Prostate gland (tissue), 2 donors: ENCODE measurements at places on chromosomes 1 and 21. TPM values are rescaled to one million over a fixed set of nuclear protein-coding genes. Genes with fewer than 3 reads are reported as not detected.

DNA sequence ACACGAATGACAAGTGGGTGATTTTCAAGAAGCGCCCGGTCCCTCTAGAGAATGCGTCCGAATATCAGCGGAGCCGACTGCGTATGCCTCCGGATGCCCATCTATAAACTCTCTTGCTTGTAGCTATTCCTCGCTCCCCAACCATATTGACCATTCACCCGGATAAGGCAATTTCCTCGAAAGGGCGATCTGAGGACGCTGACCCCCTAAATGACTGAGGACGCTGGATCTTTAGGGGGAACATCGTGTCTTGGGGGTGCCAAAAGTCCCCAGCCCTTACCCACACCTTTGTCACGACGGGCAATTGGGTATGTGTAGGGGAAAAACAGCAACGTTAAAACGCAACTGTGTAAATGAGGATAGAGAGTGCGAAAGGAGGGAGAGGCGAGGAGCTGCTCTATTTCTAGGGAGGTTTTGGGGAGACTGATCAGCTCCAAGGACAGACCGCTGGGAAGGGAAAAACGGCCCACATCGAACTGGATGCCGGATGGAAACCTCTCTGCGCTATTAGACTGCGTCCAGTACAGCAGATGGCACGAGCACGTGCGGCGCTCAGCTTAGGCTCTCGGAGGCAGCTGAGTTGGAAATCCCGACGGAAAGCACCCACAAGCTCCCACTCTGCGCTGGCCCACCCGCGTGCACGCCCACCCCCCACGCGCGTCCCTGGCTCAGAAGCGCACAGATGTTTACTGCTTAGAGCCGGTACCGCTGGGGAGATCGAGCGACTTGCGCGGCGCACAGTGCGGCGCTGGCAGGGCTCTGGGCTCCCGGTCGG lies 2.9 kb upstream of the PRRX1 start:
- H3K27ac ChIP-seq = no peak overlapping the region
- no peaks in the 10 kb centered on the region for H3K4me1 ChIP-seq
- no peaks in the 10 kb centered on the region for H3K27me3 ChIP-seq
- H3K4me3 ChIP-seq = peak overlapping the region; percentile 56
- no peaks in the 10 kb centered on the region for H3K36me3 ChIP-seq

- peak overlapping the region; percentile 81 for H3K27ac ChIP-seq
- DNase-seq = peak; percentile 51
- H3K36me3 ChIP-seq = no peaks in the 10 kb centered on the region
- no peaks in the 10 kb centered on the region for H3K27me3 ChIP-seq
- H3K4me3 ChIP-seq = no peak overlapping the region
- H3K4me1 ChIP-seq = peaks cover 3% of the 10 kb centered on the region
These were observed 137.8 kb downstream of the RWDD3 start for GRCh38 chr1:95371666-95372282.

GRCh38 chr1:109623601-109624161 lies 4.0 kb downstream of the AMPD2 start:
- peak overlapping the region; percentile 4 for H3K4me3 ChIP-seq
- peaks cover 8% of the 10 kb centered on the region for H3K4me1 ChIP-seq
- H3K36me3 ChIP-seq = no peaks in the 10 kb centered on the region

Gene PSRC1
- 40.0 TPM for total RNA-seq

Gene NTRK1
- total RNA-seq = 31.4 TPM

Gene GREM2
- total RNA-seq = 1.6 TPM

Gene FAM229A
- 8.5 TPM for total RNA-seq

Gene SLFNL1
- 5.8 TPM for total RNA-seq

Gene TRIM45
- total RNA-seq = 4.0 TPM

Gene PM20D1
- total RNA-seq = not detected

Gene ATAD3C
- total RNA-seq = 9.9 TPM
